ENCODE measurements at places on chromosomes 2 and 18. TPM values are rescaled to one million over a fixed set of nuclear protein-coding genes. Genes with fewer than 3 reads are reported as not detected.
A peak's percentile ranks its signal among the peaks of the same experiment; 100 is the strongest.

MBD5 gene
- total RNA-seq: 6.5 TPM

HNRNPA3 gene
- 73.1 TPM for total RNA-seq

COL6A3 gene
- 160 TPM for total RNA-seq

CYRIA gene
- 1.00 TPM for total RNA-seq

SGPP2 gene
- not detected for total RNA-seq

UGT1A8 gene
- total RNA-seq: not detected

GKN1 gene
- not detected for total RNA-seq

CRYGD gene
- not detected for total RNA-seq

RNF25 gene
- 29.8 TPM for total RNA-seq

SNTG2 gene
- 8.7 TPM for total RNA-seq

SP9 gene
- 1.3 TPM for total RNA-seq

UCN gene
- total RNA-seq: 0.21 TPM

CHRND gene
- total RNA-seq: not detected

TBR1 gene
- total RNA-seq: 0.03 TPM

CD28 gene
- total RNA-seq: not detected

DNA sequence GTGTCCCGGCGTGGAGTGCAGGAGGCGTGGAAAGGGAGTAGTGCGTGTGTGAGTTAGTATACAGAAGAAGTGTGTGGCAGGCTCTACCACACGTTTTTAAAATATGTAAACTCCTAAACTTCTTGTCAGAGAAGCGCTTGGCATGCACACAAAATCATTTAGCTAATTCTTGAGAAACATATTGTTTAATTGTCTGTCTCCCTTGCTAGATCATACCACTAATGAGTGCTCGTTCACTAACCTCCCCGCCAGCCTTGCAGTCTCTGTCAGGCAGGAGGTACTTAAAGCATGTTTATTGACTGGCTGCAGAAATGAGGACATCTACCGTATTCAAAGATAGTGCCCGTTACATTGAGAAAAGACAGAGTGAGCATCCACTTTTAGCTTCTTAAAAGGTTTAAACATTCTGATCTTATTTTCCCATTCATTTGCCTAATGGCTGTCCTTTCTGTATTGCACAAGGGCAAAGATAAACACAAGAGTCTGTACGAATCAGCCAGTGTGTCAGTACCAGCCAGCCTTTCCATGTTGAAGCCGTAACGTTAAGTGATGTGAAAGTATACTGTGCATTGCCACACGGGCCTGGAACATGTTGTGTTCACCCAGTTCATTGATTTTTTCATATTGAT is 41.4 kb downstream of the TRAPPC12 start:
- DNase-seq: no peak
- H3K27me3 ChIP-seq: no peaks in the 10 kb centered on the region
- H3K4me3 ChIP-seq: no peak overlapping the region
- no peak overlapping the region for H3K27ac ChIP-seq
- peaks cover 43% of the 10 kb centered on the region for H3K36me3 ChIP-seq
- H3K4me1 ChIP-seq: no peaks in the 10 kb centered on the region

GRCh38 chr18:396556-396955 is 103.9 kb downstream of the COLEC12 start:
- no peak overlapping the region for H3K4me3 ChIP-seq
- H3K36me3 ChIP-seq: no peaks in the 10 kb centered on the region
- no peaks in the 10 kb centered on the region for H3K27me3 ChIP-seq
- peak overlapping the region; percentile 96 for H3K27ac ChIP-seq
- no peak for DNase-seq
- peaks cover 91% of the 10 kb centered on the region for H3K4me1 ChIP-seq

- no peaks in the 10 kb centered on the region for H3K27me3 ChIP-seq
- no peaks in the 10 kb centered on the region for H3K4me1 ChIP-seq
- DNase-seq: no peak
- H3K4me3 ChIP-seq: no peak overlapping the region
- H3K36me3 ChIP-seq: no peaks in the 10 kb centered on the region
Observed at GRCh38 chr2:158011055-158011771, 90.5 kb upstream of the UPP2 start.

DNA sequence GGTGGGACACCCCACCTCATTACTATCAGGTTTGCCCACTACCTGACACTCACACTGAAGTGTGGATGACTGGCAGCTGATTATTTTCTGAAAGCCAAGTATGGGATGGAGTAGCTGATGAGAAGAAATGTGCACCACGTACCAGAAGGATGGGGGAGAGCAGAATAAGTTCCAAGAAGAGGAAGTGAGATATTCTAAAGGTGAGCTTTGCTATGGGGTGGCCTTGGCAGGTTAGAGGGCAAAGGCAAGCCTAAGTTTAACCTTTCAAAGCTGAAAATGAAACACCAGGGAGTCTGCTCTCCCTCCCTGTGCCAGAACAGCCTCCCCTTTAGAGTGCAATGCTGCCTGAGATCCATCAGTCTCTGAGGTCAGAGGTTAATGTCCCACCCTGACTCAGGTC is 196.1 kb upstream of the OSR1 start:
- H3K27ac ChIP-seq: no peak overlapping the region
- DNase-seq: no peak

GRCh38 chr18:36724591-36725001 is 104.2 kb downstream of the TPGS2 start:
- no peak overlapping the region for H3K4me3 ChIP-seq
- H3K27me3 ChIP-seq: no peaks in the 10 kb centered on the region
- H3K4me1 ChIP-seq: no peaks in the 10 kb centered on the region
- H3K36me3 ChIP-seq: no peaks in the 10 kb centered on the region
- DNase-seq: no peak

DNA sequence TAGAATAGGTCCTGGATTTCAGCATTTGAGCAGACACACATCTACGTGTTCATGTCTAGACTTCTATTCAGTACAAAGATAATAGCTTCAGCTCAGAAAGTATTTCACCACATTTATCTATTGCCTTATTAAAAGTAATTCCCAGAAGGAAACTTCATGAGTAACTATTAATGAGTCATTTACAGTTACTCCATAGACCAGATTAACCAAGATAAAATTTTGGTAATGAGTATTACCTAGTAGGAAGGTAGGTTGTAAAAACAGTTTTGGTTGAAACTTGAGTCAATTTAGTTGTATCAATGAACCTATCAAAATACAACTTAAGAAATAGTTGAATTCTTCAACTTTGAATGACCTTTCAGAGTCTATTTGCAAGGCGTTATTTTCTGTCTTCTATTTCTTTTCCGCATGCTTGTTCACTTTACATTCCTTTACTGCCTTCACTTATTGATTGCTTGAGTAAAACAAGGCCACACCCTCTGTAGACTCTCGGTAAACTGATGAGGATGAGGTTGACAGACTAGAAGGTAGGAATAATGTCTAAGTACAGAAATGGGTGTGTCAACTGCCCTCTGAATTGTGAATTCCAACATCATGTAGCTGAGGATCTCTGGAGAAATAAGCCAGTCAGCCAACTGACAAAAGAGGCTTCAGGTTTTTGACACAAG is 1165.6 kb upstream of the ZEB2 start:
- no peaks in the 10 kb centered on the region for H3K4me1 ChIP-seq
- DNase-seq: no peak
- no peak overlapping the region for H3K4me3 ChIP-seq
- no peaks in the 10 kb centered on the region for H3K27me3 ChIP-seq

DNA sequence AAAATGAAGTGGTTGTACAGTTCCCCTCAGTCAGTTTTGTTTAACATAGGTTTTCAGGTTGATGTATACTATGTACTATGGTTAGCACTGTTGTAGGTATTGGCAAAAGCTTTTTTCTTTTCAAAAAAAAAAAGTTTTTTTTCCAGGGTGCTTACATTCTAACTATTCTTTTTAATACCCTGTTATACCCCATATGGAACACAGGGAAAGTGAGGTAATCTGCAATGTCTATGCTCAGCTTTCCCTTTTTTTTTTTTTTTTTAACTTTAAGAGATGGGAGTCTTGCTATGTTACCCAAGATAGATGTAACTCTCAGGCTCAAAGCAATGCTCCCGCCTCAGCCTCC is 590 bp upstream of the CCDC138 start:
- peaks cover 36% of the 10 kb centered on the region for H3K36me3 ChIP-seq
- H3K27me3 ChIP-seq: no peaks in the 10 kb centered on the region
- H3K4me1 ChIP-seq: peaks cover 10% of the 10 kb centered on the region
- H3K4me3 ChIP-seq: peak overlapping the region; percentile 72

DNA sequence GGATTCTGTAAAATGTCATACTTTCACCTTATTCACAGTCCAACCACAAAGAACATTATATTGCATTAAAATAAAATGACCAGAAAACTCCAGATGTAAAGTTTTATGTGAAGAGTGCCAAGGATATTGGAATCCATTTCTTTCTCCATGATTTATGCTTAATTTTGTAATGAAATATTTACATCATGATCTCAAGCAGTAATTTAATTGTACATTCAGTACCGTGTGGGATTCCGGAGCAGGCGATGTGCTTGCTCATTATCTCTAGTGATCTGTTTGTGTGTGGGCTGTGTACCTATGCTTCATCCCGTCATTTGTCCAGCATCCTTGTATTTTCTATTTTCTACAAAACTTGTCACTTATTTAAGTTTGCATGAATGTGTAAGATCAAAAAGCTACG is 415.9 kb upstream of the SLC8A1 start:
- H3K4me3 ChIP-seq: no peak overlapping the region
- no peaks in the 10 kb centered on the region for H3K4me1 ChIP-seq
- H3K27ac ChIP-seq: no peak overlapping the region
- no peak for DNase-seq
- H3K27me3 ChIP-seq: no peaks in the 10 kb centered on the region
- no peaks in the 10 kb centered on the region for H3K36me3 ChIP-seq

DNA sequence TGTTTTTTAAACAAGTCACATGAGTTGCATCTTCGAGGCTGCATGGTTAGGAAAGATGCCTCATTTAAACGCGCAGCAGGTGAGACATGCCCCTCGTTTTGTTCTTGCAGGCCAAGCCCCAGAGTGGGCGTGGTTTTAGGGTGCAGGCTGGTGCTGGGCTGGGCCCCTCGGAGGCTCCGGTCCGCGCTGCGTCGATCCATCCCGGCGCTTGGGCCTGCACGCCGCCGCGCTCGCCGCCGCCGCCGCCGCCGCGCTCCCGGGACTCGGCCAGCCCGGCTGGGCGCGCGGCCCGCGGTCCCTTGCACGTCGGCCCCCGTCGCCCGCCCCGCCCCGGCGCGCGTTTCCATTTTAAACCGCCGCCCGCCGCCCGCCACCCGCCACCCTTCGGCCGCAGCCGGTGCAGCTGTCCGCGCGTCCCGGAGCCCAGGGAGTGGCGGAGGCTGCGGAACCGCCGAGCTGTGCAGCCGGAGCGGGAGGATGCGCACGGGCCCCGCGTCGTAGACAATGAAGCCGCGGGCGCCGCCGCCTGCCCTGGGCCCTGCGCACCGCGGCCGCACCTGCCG is 175.5 kb downstream of the AGAP1 start:
- peak overlapping the region; percentile 92 for H3K4me3 ChIP-seq
- DNase-seq: peak; percentile 54
- peaks cover 29% of the 10 kb centered on the region for H3K36me3 ChIP-seq

GRCh38 chr2:100376836-100377235 is 40.6 kb downstream of the CHST10 start:
- no peak overlapping the region for H3K27ac ChIP-seq
- no peak for DNase-seq
- H3K4me3 ChIP-seq: no peak overlapping the region
- no peaks in the 10 kb centered on the region for H3K4me1 ChIP-seq

DNA sequence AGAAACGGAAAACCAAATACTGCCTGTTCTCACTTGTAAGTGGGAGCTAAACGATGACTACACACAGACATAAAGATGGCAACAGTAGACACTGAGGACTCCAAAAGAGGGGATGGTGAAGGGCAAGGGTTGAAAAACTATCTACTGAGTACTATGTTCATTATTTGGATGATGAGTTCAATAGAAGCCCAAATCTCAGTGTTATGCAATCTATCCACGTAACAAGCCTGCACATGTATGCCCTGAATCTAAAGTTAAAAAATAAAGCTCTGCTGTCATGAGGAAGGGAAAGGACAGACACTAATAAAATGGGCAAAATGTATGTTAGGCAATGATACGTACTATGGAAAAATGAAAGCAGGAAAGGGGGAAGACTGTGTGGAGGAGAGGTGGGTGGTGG is 376.0 kb downstream of the TGIF1 start:
- H3K4me1 ChIP-seq: no peaks in the 10 kb centered on the region
- no peak overlapping the region for H3K4me3 ChIP-seq
- no peak for DNase-seq
- no peak overlapping the region for H3K27ac ChIP-seq
- peaks cover 11% of the 10 kb centered on the region for H3K27me3 ChIP-seq
- no peaks in the 10 kb centered on the region for H3K36me3 ChIP-seq

GRCh38 chr2:183522489-183523266 is 398.4 kb downstream of the NUP35 start:
- H3K4me3 ChIP-seq: no peak overlapping the region
- H3K4me1 ChIP-seq: no peaks in the 10 kb centered on the region
- no peak overlapping the region for H3K27ac ChIP-seq
- no peaks in the 10 kb centered on the region for H3K27me3 ChIP-seq

- H3K4me3 ChIP-seq: no peak overlapping the region
- DNase-seq: no peak
- H3K27ac ChIP-seq: no peak overlapping the region
Observed at GRCh38 chr2:148259674-148260073, 238.8 kb downstream of the MBD5 start.

GRCh38 chr2:118852605-118853128 is 5.2 kb upstream of the EN1 start:
- no peak overlapping the region for H3K4me3 ChIP-seq
- H3K27ac ChIP-seq: no peak overlapping the region
- no peaks in the 10 kb centered on the region for H3K27me3 ChIP-seq
- no peaks in the 10 kb centered on the region for H3K36me3 ChIP-seq
- no peak for DNase-seq

- H3K4me1 ChIP-seq: no peaks in the 10 kb centered on the region
- H3K27me3 ChIP-seq: no peaks in the 10 kb centered on the region
- H3K27ac ChIP-seq: no peak overlapping the region
- H3K4me3 ChIP-seq: no peak overlapping the region
- H3K36me3 ChIP-seq: no peaks in the 10 kb centered on the region
Observed at GRCh38 chr18:79856119-79857007, 58.6 kb downstream of the KCNG2 start.

- 0 out of 2 replicates have a peak, but pooled peaks cover 3% of the 10 kb centered on the region for H3K4me1 ChIP-seq
- H3K27me3 ChIP-seq: peaks cover 6% of the 10 kb centered on the region
- no peak overlapping the region for H3K4me3 ChIP-seq
- peak; percentile 12 for DNase-seq
- no peak overlapping the region for H3K27ac ChIP-seq
- no peaks in the 10 kb centered on the region for H3K36me3 ChIP-seq
Observed at GRCh38 chr2:105187531-105187930, 54.0 kb upstream of the GPR45 start.

- no peak overlapping the region for H3K27ac ChIP-seq
- no peak for DNase-seq
- 0 out of 2 replicates have a peak, but pooled peaks cover 15% of the 10 kb centered on the region for H3K36me3 ChIP-seq
- H3K27me3 ChIP-seq: no peaks in the 10 kb centered on the region
Observed at GRCh38 chr2:101466426-101466825, 8.5 kb downstream of the RFX8 start.

DNA sequence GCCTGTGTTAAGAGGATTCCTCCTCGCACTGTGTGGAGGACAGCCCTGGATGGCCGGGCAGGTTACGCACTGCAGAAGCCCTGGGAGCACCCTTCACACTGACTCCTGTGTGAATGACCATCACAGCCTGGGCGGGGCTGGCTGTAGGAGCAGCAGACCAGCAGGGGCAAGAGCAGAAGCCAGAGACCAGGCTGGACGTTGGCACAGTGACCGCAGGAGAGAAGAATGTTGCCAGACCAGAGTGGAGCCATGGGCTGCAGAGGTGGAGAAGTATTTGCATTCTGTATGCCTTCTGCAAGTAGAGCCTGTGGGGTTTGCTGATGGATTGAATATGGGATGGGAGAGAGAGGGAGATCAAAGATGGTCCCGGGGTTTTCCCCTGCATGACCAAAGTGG is 23.1 kb downstream of the LRRFIP1 start:
- no peak for DNase-seq
- no peaks in the 10 kb centered on the region for H3K27me3 ChIP-seq
- peaks cover 8% of the 10 kb centered on the region for H3K4me1 ChIP-seq
- H3K4me3 ChIP-seq: no peak overlapping the region
- H3K27ac ChIP-seq: no peak overlapping the region
- peaks cover 64% of the 10 kb centered on the region for H3K36me3 ChIP-seq

All from SJSA1 (cell line).